Activated CD4-positive, alpha-beta T cell treated with anti-CD3 and anti-CD28 coated beads for 36 hours (primary cell): ENCODE measurements at places on chromosomes 1 and 21.

GRCh38 chr1:200610846-200611245 lies 9.7 kb downstream of the KIF14 start:
- DNase-seq, result no peak

GRCh38 chr21:44710294-44710665 lies 1.1 kb downstream of the TSPEAR start:
- no peak for DNase-seq

DNA sequence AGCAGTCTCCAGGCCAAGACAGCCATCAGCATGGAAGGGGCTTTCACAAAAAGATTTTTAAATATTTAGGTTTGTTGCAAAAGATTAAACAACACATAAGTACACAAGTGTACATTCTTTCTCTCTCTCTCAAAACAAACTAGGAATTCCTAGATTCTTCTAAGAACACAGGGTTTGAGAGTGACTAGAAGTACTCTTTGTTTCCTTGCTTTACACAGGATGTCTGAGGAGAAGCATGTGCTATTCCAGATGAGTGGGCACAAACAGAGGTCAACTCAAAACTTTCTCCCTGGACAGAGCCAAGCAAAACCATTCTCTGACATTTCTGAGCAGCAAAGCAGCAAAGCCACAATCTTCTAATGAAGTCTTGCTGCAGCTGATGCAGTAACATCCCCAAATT lies 210.6 kb upstream of the HOOK1 start:
- no peak for DNase-seq

- DNase-seq, result no peak
These were observed 42.7 kb downstream of the ITSN1 start for GRCh38 chr21:33684923-33685560.

DNA sequence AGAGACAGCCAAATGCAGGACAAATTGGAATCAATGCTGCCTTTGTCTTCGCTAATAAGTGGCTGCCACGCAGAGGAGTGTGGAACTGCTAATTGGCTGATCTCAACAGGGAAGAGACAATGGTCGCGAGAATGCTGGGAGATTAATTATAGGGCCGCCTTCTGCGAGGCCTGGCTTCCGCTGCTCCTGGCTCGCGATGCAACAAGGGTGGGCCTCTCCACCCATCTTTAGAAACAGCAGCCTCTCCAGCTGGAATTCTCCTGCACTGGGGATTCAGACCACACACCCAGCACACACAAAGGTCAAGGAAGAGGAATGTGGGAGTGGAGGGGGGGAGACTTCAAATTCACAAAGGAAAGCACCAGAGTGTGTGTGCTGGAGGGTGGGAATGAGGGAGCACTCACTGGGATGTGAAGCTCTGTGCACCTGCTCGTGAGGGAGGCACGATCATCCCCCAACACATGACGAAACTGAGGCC lies 200.7 kb upstream of the GRIK3 start:
- DNase-seq, result no peak
